ENCODE measurements at places on chromosomes 7 and 10. TPM values are rescaled to one million over a fixed set of nuclear protein-coding genes. Genes with fewer than 3 reads are reported as not detected.
A peak's percentile ranks its signal among the peaks of the same experiment; 100 is the strongest.

- H3K27ac ChIP-seq = no peak overlapping the region
- H3K36me3 ChIP-seq = no peaks in the 10 kb centered on the region
- no peak for DNase-seq
- H3K4me3 ChIP-seq = no peak overlapping the region
- H3K4me1 ChIP-seq = no peaks in the 10 kb centered on the region
Observed at GRCh38 chr7:110307776-110308175, 783.2 kb upstream of the LRRN3 start.

GRCh38 chr10:127736915-127737562, at the start of gene FOXI2:
Gene FOXI2, plus strand, starts transcription at chr10:127737185. Its CDS starts 89 bp downstream, at chr10:127737274.
- no peak for DNase-seq
- no peaks in the 10 kb centered on the region for H3K4me1 ChIP-seq
- H3K36me3 ChIP-seq = peaks cover 4% of the 10 kb centered on the region
- H3K27ac ChIP-seq = no peak within 1 kb of the TSS
- H3K4me3 ChIP-seq = no peak within 1 kb of the TSS

DNA sequence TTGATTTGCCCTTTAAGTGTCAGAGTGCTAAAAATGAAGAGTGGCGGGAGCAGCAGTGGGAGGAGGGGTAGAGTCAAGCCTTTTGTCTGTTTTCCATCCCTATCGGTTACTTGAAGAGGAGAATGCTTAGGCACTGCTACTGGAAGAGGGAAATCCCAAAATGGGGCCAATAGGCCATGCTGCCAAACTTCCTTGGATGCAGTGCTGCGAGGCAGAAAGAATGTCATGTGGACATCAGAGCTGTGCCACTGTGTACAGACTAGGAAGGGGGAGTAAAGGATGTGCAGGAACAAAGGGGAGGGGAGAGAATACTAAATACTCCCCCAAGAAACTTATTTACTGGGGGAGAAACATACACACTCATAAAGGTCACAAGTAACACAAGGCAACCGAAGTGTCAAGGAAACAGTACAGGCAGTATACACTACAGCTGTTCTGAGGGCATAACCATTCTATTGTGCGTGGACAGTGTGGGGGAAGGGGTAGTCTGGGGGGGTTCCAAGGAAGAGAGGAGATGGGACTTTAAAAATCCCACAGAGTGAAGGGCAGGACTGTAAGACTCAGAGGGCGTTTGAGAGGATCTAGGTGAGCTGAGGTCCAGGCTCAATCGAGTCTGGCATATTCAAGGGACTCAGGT, 228.7 kb upstream of the PLXNA4 start:
- H3K27me3 ChIP-seq = no peaks in the 10 kb centered on the region
- peaks cover 7% of the 10 kb centered on the region for H3K4me1 ChIP-seq
- no peaks in the 10 kb centered on the region for H3K36me3 ChIP-seq

- peak overlapping the region; percentile 100 for H3K27ac ChIP-seq
- peaks cover 21% of the 10 kb centered on the region for H3K36me3 ChIP-seq
- peak overlapping the region; percentile 82 for H3K4me3 ChIP-seq
- H3K4me1 ChIP-seq = peaks cover 90% of the 10 kb centered on the region
- DNase-seq = no peak
Observed at GRCh38 chr7:142804728-142805207, 34.0 kb downstream of the PRSS2 start.

GRCh38 chr7:37987732-37988131, 67.3 kb downstream of the EPDR1 start:
- no peak for DNase-seq
- no peaks in the 10 kb centered on the region for H3K36me3 ChIP-seq
- H3K27ac ChIP-seq = no peak overlapping the region
- peaks cover 15% of the 10 kb centered on the region for H3K27me3 ChIP-seq

- peak overlapping the region; percentile 41 for H3K4me3 ChIP-seq
- peaks cover 2% of the 10 kb centered on the region for H3K4me1 ChIP-seq
- DNase-seq = no peak
- peaks cover 2% of the 10 kb centered on the region for H3K36me3 ChIP-seq
Observed at GRCh38 chr10:1736972-1737221, 428 bp downstream of the ADARB2 start.

GRCh38 chr7:40490603-40490924, 355.8 kb downstream of the SUGCT start:
- no peak overlapping the region for H3K4me3 ChIP-seq
- no peaks in the 10 kb centered on the region for H3K27me3 ChIP-seq
- H3K36me3 ChIP-seq = no peaks in the 10 kb centered on the region
- no peaks in the 10 kb centered on the region for H3K4me1 ChIP-seq
- H3K27ac ChIP-seq = no peak overlapping the region

RAB19 gene
- total RNA-seq = 2.1 TPM

GRM3 gene
- total RNA-seq = not detected

PLCE1 gene
- not detected for total RNA-seq

RADIL gene
- 0.55 TPM for total RNA-seq

DENND11 gene
- total RNA-seq = 34.1 TPM

C10orf90 gene
- 0.83 TPM for total RNA-seq

SPDYE9 gene
- total RNA-seq = not detected

MAGI2 gene
- 0.73 TPM for total RNA-seq
